Keratinocyte (primary cell): ENCODE measurements at places on chromosomes 1 and 21.

DNA sequence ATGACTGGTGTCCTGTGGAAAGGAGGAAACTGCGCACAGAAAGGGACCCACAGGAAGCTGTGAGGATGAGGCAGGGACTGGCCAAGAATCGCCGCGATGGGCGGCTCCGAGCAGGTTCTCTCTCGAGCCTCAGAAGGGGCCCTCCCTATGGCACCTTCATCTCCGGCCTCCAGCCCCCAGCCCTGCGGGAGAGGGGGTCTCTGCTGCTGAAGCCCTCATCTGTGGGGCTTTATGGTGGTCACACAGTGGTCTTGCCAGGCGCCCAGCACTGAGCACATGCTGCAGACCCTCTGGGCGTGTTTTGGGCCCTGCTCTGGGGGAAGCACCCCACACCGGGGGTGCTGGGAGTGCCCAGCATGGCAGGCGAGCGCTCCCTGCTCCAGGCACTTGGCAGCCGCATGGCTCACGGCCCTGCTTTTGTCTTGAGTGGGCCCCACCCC, 86.6 kb upstream of the ACTRT2 start:
- DNase-seq: no peak

- DNase-seq: no peak
These were observed 9.8 kb upstream of the EDEM3 start for GRCh38 chr1:184764483-184764882.

DNA sequence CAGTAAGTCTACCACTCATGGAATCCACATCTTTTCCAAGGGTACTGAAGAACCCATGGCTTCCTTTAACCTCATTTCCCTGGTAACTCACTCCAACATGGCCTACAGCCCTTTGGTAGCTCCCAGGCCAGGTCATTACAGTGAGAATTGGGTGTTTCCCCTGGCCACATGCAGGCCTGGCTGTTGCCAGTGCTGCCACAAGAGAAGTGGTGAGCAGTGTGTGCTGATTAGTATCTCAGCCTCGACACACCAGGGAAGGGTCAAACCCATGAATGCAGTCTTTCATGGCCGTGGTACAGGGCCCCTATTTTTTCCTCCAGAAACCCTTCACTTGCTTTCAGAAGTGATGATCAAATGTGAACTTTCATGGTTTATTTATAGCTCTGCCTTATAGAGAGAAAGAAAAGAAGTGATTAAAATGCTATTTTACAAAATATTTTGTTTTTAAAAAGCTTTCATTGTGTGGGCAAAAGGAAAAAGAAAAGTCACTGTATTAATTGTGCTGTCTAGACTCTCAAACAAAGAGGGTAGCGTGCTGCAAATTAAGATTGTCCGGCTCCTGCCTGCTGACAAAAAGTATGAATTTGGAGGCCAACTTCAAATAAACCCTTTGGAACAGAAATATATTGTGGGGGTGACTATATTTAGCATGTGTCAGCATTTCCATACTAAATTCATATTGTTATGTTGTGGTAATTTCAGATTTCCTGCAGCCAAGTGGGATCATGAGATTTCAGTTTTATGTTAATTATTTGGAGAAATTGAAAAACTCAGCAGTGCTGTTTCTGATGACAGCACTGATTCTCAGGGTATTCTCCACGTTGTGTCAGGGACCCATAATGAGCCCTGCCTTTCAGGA, 62.0 kb upstream of the HOOK1 start:
- no peak for DNase-seq

- DNase-seq: peak; percentile 23
These were observed 105.4 kb downstream of the UBE2U start for GRCh38 chr1:64308866-64309265.

- no peak for DNase-seq
These were observed 1180.7 kb upstream of the B3GALT2 start for GRCh38 chr1:194367121-194367520.

DNA sequence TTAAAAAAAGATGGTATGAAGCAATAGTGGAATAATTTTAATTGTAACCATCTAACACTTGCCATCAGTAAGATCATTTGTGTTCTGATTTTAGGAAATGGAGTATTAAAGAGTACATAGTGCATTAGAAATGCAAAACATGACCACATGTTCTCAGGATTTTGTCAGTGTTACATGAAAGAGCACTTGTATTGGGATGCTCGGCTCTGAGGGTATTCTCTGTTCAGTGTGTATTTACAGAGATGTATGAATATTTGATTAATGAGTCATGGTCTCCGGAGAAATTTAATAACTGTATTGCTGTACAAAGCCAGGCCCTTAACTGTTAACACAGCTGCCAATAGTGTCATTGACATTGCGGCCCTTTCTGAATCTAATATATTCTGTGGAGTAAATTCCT, 91.7 kb downstream of the ATG4C start:
- no peak for DNase-seq

GRCh38 chr21:41597227-41597626, 89.3 kb upstream of the TMPRSS2 start:
- DNase-seq: no peak

- DNase-seq: no peak
These were observed 37.0 kb upstream of the PLPPR4 start for GRCh38 chr1:99227056-99227897.

DNA sequence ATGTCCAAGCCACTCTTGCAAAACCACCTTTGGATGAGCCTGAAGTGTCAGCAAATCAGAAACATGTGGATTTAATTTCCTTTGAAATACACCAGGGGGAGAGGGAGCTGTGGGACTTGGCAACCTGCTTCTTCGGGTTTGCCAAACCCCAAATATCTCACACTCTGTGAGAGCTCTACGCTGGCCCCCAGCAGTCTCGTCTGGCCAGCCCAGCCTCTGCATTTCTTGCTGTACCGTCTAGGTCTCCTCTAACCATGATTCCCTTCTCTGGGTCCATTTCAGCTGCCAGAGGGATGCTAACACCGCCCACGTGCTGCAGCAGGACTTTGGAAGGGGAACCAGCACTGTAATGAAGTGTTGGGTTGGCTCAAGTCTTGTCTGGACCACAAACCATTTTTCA, 114.6 kb downstream of the MRPS6 start:
- DNase-seq: no peak

DNA sequence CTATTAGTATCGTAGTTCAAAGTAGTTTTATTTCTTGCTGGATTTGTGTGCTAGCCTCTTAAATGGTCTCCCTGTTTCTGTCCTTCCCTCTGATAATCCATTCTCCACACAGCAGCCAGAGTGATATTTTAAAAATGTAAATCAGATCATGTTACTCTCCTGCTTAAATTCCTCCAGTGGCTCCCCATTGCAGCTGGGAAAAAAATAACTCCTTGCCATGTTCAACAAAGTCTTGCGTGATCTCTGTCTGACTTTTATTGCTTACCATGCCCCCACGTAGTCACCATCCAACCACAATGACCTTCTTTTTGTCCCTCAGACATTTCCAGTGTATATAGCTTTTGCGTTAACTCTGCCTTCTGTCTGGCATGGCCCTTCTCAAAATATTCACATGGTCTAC, 178.8 kb downstream of the FGGY start:
- no peak for DNase-seq

DNA sequence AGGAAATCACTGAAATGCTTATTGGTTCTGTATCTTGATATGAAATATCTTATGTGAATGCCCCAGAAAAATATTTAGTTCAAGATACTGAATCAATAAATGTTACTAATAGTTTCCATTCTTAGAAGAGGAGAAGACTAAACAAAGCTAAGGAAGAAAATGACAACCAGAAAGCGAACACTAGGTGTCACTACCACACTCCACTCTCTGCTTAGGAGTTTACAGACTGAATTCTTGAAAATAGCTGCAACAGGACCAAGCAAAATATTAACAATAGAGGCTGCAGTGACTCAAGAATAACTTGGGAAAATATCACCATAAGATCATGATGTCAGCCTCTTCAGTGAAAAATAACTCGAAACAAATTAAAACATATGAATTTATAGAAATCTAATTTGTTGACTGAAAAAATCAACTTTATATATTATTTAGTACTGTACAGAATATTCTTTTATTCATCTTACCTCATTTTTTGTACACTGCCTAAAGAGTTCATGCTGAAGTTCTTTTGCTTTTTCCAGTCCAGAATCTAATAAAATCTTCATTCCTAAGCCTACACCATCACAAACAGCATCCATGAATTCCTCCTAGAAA, 61.6 kb downstream of the KIF14 start:
- DNase-seq: peak; percentile 7

DNA sequence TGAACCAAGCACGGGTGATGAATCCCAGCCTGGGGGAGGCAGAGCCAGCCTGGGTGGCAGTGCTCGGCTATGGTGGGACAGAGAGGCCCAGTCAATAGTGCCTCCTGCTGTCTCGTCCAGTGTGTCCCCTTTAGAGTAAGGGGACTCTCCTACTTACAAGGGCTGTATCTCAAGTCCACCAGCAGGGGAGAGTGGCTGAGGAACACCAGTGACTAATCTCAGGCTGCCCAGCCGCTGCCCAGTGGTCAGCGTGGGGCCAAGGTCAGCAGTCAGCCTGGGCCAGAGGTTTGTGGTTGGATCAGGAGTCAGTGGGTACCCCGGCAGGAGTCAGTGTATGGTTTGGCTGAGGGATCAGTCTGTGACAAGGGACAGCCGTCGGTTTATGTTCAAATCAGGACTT, 109.2 kb upstream of the RUNX3 start:
- no peak for DNase-seq

- DNase-seq: no peak
These were observed 138.6 kb upstream of the FAM78B start for GRCh38 chr1:166305371-166305770.

DNA sequence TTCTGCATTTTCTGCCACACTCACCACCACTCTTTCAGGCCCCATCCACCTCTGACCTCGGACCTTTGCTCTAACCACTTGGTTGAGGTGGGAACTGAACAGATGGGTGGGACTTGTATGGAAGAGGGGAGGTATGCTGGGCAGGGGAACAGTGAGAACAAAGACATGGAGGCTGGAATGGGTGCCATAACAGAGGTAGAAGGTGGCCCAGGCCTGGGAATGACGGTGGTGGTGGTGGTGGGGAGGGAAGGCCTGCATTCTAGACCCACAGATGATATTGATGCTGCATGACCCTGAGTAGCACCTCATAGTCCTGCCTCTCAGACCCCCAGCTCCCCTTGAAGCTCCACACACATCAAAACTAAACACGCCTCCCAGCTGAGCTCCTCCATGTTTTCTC, 5.2 kb upstream of the CSF3R start:
- no peak for DNase-seq

DNA sequence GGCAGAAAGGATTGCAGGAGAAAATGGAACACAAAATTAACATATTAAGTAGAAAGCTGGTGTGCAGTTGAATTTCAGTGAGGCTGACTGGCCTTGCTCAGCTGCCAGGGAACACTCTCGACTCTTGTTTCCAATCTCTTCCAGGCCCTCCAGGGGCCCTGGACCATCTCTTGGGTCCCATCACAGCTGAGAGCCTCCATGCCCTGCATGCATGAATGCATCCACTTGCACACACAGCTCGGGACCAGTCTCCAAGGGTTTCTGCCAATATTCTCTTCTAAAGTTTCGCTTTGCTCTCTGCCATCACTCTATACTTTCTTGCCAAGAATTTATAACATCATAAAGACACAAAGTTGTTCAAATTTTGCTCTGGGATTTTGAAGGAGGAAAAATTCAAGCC, 200.3 kb downstream of the DSCAM start:
- no peak for DNase-seq

DNA sequence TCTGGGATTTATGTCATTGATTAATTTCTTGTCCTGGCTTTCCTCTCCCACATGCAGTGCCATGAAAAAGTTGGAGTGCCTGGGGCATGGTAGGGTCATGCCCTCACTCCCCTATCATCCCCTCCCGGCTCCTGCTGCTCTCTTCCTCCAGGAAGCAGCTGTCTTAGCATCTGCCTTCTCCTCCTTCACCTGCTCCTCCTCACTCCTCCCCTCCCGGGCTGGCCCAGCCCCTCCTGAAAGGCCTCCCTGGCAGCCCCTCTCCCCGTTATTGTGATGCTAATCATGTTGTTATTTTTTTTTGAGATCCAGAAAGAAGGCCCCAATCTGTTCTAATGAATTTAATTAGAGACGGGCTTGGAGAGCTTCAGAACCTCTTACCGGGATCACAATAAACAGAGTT, 36.3 kb upstream of the NFASC start:
- DNase-seq: no peak

GRCh38 chr1:2392686-2393085, 1.0 kb downstream of the RER1 start:
- DNase-seq: no peak

DNA sequence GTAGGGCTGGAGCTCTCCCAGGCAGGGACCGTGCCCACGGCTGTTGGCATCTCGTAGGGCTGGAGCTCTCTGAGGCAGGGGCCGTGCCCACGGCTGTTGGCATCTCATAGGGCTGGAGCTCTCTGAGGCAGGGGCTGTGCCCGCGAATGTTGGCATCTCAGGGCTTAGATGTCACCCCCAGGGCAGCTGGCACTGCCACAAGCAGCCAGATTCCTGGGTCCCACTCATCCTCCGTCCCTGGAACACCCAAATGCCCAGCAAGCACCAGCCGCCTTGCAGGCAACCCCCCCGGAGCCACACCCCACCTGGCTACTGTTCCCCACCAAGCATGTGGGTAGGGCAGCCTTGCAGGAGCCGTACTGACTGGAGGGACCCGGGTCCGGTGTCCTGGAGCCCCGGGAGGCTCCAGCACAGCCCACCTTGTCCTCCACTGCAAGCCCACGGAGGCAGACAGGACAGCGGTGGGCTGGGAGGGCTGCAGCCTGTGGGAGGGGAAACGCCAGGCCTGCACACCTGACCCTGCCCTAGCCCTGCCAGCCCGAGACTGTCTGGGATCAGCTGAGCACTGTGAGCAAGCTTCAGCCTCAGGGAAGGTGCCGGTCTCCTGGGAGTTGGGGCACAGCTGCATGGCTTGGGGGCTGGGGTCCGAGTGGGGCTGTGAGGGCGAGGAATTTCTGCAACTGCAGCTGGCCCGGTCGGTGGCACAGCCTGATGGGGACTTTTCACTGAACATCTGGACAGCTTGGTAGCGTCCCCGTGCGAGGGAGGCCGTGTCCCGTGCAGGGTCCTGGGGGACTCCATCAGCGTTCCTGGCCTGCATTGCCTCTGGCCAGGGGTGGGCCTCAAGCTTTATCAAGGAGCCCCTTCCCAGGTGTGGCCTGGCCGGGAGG, 53.6 kb downstream of the COL18A1 start:
- DNase-seq: no peak

DNA sequence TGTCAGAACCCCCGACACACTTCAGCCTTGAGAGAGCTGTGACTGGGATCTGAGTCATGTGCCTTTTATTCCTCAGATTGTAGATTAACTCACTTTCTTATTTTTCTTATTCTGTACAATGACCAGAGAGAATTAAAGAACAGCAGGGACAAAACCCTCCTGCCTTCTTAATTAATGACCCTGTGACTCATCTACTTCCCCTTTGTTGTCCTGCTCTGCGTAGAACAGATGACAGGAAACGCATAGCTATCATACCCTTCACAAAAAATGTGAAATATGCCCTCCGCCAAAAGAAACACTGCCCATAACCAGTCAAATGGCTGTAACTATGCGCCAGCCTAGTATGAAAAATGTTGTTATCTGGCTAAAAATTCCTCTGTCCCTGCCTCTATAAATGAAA, 9.1 kb upstream of the PADI2 start:
- peak; percentile 65 for DNase-seq

GRCh38 chr1:119290297-119290696, 78.3 kb upstream of the HAO2 start:
- no peak for DNase-seq
